ENCODE measurements at places on chromosomes 6 and 20. TPM values are rescaled to one million over a fixed set of nuclear protein-coding genes. Genes with fewer than 3 reads are reported as not detected.

OPRL1 gene
- total RNA-seq: 0.50 TPM

L3MBTL1 gene
- 10.4 TPM for total RNA-seq

ARFRP1 gene
- total RNA-seq: 28.8 TPM

DDR1 gene
- total RNA-seq: 192 TPM

HLA-G gene
- not detected for total RNA-seq

TRAPPC3L gene
- total RNA-seq: 1.5 TPM

ZNF165 gene
- 3.5 TPM for total RNA-seq

CD40 gene
- 3.2 TPM for total RNA-seq

TAB2 gene
- total RNA-seq: 21.2 TPM

TCF21 gene
- not detected for total RNA-seq

NPEPL1 gene
- total RNA-seq: 17.0 TPM

AIF1 gene
- not detected for total RNA-seq

CTSZ gene
- 139 TPM for total RNA-seq
